ENCODE measurements at places on chromosomes 1 and 21.

- no peak overlapping the region for H3K27ac ChIP-seq
- H3K36me3 ChIP-seq = no peaks in the 10 kb centered on the region
- no peak overlapping the region for H3K4me3 ChIP-seq
- DNase-seq = peak; percentile 27
- H3K4me1 ChIP-seq = peaks cover 14% of the 10 kb centered on the region
Measured at GRCh38 chr1:235533476-235534168, 29.4 kb upstream of the B3GALNT2 start.

- H3K27ac ChIP-seq = peak overlapping the region; percentile 71
- H3K36me3 ChIP-seq = peaks cover 22% of the 10 kb centered on the region
Measured at GRCh38 chr1:171788696-171789095, 7.2 kb downstream of the METTL13 start.

DNA sequence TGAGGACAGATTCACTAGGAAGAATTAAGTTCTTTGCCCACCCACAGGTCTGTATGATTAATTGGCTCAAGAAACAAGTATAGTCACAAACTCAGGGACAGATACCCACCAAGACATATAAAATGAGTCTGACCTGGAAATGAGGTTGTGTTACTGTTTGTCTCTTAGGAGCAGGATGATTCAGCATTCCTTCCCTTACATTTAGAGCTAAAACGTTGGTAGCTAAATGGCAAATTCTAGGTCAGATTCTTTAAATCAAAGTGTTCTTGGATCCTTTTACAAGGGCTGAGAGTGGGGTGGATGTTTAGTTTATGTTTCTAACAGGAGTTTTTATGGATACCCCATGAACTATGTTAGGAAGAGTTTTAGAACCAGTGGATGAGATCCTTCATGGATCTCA is 4.7 kb downstream of the RIMKLA start:
- peak; percentile 33 for DNase-seq
- no peaks in the 10 kb centered on the region for H3K4me1 ChIP-seq
- H3K27ac ChIP-seq = no peak overlapping the region
- no peak overlapping the region for H3K4me3 ChIP-seq
- H3K36me3 ChIP-seq = no peaks in the 10 kb centered on the region

- H3K36me3 ChIP-seq = no peaks in the 10 kb centered on the region
- H3K4me1 ChIP-seq = no peaks in the 10 kb centered on the region
- H3K27ac ChIP-seq = no peak overlapping the region
- no peaks in the 10 kb centered on the region for H3K27me3 ChIP-seq
- no peak for DNase-seq
- no peak overlapping the region for H3K4me3 ChIP-seq
Measured at GRCh38 chr1:206926286-206926685, 4.5 kb upstream of the FCMR start.

- H3K27ac ChIP-seq = no peak overlapping the region
- H3K27me3 ChIP-seq = no peaks in the 10 kb centered on the region
- H3K4me3 ChIP-seq = no peak overlapping the region
- H3K4me1 ChIP-seq = no peaks in the 10 kb centered on the region
Measured at GRCh38 chr1:36014722-36015220, 69.1 kb upstream of the TEKT2 start.

- no peaks in the 10 kb centered on the region for H3K4me1 ChIP-seq
- H3K4me3 ChIP-seq = no peak overlapping the region
- H3K27ac ChIP-seq = no peak overlapping the region
- no peaks in the 10 kb centered on the region for H3K36me3 ChIP-seq
- DNase-seq = no peak
Measured at GRCh38 chr1:39969531-39970270, 14.8 kb downstream of the MFSD2A start.

- DNase-seq = no peak
- H3K4me1 ChIP-seq = no peaks in the 10 kb centered on the region
- no peak overlapping the region for H3K27ac ChIP-seq
- H3K4me3 ChIP-seq = no peak overlapping the region
- no peaks in the 10 kb centered on the region for H3K36me3 ChIP-seq
- 0 out of 2 replicates have a peak, but pooled peaks cover 3% of the 10 kb centered on the region for H3K27me3 ChIP-seq
Measured at GRCh38 chr1:38436749-38437148, 390.2 kb upstream of the POU3F1 start.

DNA sequence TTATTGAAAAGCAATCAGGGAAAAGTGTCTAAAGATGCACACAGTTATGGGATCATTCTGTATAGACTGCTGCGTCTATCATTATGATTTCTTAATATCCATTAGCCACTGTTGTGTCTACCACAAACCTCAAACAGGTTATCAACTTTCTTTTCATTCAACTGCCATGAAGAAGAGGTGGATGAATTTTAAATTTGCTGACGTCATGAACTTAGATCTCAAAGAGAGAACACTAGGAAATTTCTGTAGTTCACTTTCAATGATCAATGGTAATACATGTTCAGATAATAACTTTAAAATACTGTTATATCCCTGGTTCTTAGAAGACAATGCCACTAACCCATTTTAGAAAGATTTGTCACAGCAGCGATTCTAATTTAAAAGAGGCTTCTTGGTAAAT is 6.7 kb downstream of the PLA2G4A start:
- no peak overlapping the region for H3K4me3 ChIP-seq
- no peak for DNase-seq
- no peaks in the 10 kb centered on the region for H3K27me3 ChIP-seq

DNA sequence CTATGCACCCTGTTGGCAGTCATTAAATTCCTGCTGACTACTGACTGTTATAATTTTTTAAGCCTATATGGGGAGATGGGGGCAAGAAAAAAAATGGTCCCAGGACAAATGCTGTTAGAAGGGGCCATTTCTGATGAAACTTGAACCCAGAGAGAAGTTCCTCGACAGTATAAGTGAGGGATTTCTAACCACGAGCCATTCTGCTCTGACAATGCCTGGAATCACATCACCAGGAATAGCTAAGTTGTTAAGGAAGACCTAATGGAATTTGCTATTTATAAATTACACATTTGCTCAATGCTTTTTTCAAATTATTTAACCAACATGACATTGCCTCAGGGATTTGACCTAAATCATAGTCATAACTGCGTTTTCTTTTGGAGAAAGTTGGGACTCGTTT is 55.2 kb downstream of the LHX9 start:
- no peak overlapping the region for H3K4me3 ChIP-seq
- no peak overlapping the region for H3K27ac ChIP-seq
- no peaks in the 10 kb centered on the region for H3K27me3 ChIP-seq
- DNase-seq = no peak

GRCh38 chr1:24944318-24944717 is 14.2 kb upstream of the RUNX3 start:
- H3K36me3 ChIP-seq = no peaks in the 10 kb centered on the region
- no peak for DNase-seq
- no peak overlapping the region for H3K27ac ChIP-seq
- H3K4me3 ChIP-seq = no peak overlapping the region
- no peaks in the 10 kb centered on the region for H3K27me3 ChIP-seq

- H3K27ac ChIP-seq = no peak overlapping the region
- no peaks in the 10 kb centered on the region for H3K36me3 ChIP-seq
- H3K4me1 ChIP-seq = peaks cover 22% of the 10 kb centered on the region
- peak; percentile 19 for DNase-seq
- H3K4me3 ChIP-seq = no peak overlapping the region
Measured at GRCh38 chr1:44672254-44672955, 1.9 kb downstream of the TMEM53 start.

GRCh38 chr1:27090911-27091310 is 64.0 kb downstream of the SLC9A1 start:
- no peak for DNase-seq
- H3K4me3 ChIP-seq = no peak overlapping the region
- no peaks in the 10 kb centered on the region for H3K27me3 ChIP-seq
- no peaks in the 10 kb centered on the region for H3K36me3 ChIP-seq

DNA sequence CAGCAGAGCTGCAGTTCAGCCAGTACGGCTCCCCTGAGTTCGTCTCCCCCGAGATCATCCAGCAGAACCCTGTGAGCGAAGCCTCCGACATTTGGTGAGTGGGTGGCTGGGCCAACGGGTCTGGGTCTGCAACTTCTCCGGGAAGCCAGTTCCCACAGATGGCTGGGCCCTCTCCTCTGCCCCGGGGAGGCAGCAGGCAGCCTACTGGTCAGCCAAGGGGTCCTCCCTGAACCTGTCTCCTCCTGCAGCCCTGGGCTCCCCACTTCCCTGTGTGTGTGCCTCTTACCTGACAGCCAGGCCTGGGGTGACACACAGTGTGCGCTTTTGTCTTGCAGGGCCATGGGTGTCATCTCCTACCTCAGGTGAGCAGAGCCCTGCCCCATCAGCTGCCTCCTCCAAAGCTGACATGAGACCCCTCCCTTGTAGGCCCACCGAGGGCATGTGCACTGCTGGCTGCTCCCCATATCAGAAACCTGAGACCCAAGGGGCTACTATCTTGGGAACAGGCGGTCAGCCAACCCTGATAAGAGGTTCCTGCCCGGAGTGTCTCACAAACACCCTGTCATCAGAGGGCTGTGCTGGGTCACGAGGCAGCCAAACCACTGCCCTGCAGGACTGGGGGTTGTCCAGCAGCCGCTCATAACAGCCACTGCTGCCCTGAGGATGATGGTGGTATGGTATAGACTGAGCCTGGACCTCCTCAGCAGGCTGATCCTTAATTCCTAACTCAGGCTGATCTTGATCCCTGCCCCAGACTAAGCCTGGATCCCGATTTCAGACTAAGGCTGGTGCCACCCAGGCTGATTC is 37.6 kb downstream of the TRIM11 start:
- no peak overlapping the region for H3K27ac ChIP-seq
- H3K27me3 ChIP-seq = no peaks in the 10 kb centered on the region
- H3K4me1 ChIP-seq = no peaks in the 10 kb centered on the region
- no peaks in the 10 kb centered on the region for H3K36me3 ChIP-seq
- no peak for DNase-seq

GRCh38 chr1:60865166-60865565 is 217.2 kb upstream of the NFIA start:
- H3K4me3 ChIP-seq = no peak overlapping the region
- DNase-seq = no peak
- peaks cover 47% of the 10 kb centered on the region for H3K27me3 ChIP-seq
- no peak overlapping the region for H3K27ac ChIP-seq
- H3K36me3 ChIP-seq = no peaks in the 10 kb centered on the region

- no peaks in the 10 kb centered on the region for H3K36me3 ChIP-seq
- H3K4me1 ChIP-seq = peaks cover 12% of the 10 kb centered on the region
- DNase-seq = peak; percentile 82
- H3K27ac ChIP-seq = no peak within 1 kb of the TSS
- H3K27me3 ChIP-seq = peaks cover 22% of the 10 kb centered on the region
- H3K4me3 ChIP-seq = peak within 1 kb of the TSS; percentile 72
Measured at GRCh38 chr21:37916310-37917051, at the start of gene KCNJ6. TSS of gene KCNJ6 (minus strand) at chr21:37916457. CDS start at chr21:37840682, 75,775 bp downstream.

DNA sequence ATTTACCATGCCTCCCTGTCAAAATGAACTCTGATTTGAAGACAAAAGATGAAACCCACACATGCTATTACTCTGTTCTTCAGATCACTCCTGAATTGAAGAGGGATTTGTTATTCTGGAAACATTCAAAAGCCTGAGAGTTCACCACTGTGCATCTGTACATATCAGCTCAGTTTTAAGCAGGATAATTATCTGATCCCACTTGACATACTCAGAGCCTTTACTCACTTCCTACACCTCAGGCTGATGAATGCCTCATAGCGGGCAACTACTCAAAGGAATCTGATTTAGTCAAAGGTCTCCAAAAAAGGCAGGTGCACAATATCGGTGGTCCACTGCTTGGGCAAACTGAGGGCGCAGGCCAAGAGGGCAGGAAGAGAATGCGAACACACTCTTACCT is 47.5 kb upstream of the LPAR3 start:
- peak; percentile 28 for DNase-seq
- no peaks in the 10 kb centered on the region for H3K36me3 ChIP-seq
- H3K27ac ChIP-seq = no peak overlapping the region
- H3K27me3 ChIP-seq = no peaks in the 10 kb centered on the region
- peaks cover 19% of the 10 kb centered on the region for H3K4me1 ChIP-seq

- H3K27me3 ChIP-seq = peaks cover 4% of the 10 kb centered on the region
- H3K4me3 ChIP-seq = no peak overlapping the region
- DNase-seq = no peak
- no peak overlapping the region for H3K27ac ChIP-seq
- no peaks in the 10 kb centered on the region for H3K36me3 ChIP-seq
Measured at GRCh38 chr1:55314740-55315139, 99.6 kb upstream of the USP24 start.

DNA sequence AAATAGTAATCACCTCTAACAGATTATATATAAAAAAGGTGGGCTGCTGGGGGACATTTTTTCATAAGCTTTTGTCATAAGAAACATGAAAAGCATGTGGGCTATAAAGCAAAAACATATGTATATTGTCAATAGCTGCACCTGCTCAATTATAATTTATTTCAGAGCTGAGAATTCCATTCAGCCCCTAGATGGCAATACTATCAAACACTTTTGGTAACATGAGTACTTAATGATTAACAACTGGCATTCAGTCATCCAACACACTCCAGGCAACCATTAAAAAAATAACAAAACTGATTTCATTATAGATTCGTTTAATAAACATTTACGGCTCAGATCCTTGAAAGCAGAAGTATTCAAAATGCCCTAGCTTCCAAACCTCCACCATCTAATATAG is 115.1 kb downstream of the KCTD3 start:
- H3K27ac ChIP-seq = no peak overlapping the region
- H3K4me3 ChIP-seq = no peak overlapping the region
- peaks cover 8% of the 10 kb centered on the region for H3K27me3 ChIP-seq
- H3K36me3 ChIP-seq = no peaks in the 10 kb centered on the region
- peak; percentile 18 for DNase-seq

- H3K4me1 ChIP-seq = 0 out of 2 replicates have a peak, but pooled peaks cover 6% of the 10 kb centered on the region
- H3K4me3 ChIP-seq = peak overlapping the region; percentile 38
- no peaks in the 10 kb centered on the region for H3K27me3 ChIP-seq
- no peak overlapping the region for H3K27ac ChIP-seq
Measured at GRCh38 chr1:79052829-79053449, 46.4 kb upstream of the ADGRL4 start.

- DNase-seq = peak; percentile 49
- no peaks in the 10 kb centered on the region for H3K27me3 ChIP-seq
- no peaks in the 10 kb centered on the region for H3K4me1 ChIP-seq
- H3K4me3 ChIP-seq = no peak overlapping the region
Measured at GRCh38 chr1:54299037-54299436, 99.1 kb downstream of the MRPL37 start.

DNA sequence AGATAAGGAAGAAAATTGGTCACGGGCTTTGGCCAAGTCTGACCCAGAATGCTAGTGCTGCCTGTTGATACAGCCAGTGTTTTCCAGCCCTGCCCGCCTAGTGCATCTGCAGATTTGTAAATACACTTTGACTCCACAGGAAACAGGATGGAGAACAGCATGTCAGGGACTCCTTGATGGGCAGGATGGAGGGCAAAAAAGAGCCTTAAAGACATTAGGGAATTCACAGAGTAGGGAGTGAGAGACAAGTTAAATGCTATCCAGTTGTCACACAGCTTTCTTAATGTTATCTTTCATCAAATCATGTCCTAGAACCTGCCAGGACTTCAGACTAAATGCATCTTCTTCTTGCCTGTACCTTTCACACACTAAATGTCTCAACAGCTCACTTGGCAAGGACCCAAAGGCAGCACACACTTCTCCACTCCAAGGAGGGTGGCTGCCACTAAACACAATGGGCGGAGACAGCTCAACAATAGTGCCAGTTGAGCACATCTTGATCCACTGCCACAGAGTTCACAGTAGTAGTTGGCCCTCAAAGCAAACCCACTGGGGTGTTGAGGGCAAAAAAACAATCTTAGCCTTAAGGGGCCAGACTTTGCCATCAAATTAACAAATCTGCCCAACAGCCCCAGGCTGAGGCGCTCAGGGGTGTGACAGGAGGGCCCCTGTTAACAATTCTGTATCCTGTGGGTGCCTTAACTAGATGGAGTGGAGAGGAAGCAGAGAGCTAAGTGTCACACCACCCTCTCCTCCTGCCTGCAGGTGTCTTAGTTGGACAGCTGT is 2.7 kb downstream of the HIVEP3 start:
- DNase-seq = no peak
- H3K4me1 ChIP-seq = peaks cover 23% of the 10 kb centered on the region
- no peak overlapping the region for H3K27ac ChIP-seq

GRCh38 chr1:233006541-233006973 is 56.1 kb downstream of the NTPCR start:
- H3K27ac ChIP-seq = no peak overlapping the region
- peaks cover 15% of the 10 kb centered on the region for H3K4me1 ChIP-seq
- DNase-seq = no peak
